ENCODE measurements at places on chromosomes 11 and 22.

DNA sequence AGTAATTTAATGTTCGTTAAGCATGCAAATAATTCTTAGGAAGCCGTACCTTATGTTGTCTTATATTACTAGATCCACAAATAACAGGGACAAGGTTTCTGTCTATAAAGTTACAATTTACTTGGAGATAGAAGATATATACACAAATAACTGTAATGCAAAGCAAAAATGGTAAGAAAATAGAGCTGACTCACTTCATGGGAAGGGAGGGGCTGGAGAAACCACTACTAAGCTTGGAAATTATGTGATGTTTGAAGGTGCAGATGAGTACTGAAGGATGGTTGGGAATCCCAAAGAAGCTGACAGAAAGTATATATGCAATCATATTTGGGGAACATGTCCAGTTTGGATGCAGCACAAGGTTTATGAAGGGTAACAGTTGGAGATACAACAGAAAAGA is 4.0 kb downstream of the NPAT start:
- DNase-seq: no peak

DNA sequence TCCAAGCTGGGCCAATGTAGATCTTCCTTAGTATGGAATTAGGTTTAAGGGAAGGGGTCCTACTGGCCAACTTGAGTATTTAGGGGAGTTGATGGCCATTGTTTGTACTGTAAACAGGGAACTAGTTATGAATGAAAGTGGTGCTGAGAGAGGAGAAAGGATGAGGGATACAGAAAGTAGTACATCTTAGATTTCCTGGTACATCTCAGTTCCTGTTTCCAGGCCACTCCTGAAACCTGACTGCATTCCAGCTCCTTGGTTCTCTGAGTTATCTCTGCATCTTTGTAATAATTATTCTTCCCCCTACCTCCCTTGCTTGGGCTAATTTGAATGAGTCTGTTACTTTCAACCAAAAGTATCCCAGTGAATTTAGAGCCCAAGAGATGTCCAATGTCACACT is 30.1 kb downstream of the MIAT start:
- no peak for DNase-seq

DNA sequence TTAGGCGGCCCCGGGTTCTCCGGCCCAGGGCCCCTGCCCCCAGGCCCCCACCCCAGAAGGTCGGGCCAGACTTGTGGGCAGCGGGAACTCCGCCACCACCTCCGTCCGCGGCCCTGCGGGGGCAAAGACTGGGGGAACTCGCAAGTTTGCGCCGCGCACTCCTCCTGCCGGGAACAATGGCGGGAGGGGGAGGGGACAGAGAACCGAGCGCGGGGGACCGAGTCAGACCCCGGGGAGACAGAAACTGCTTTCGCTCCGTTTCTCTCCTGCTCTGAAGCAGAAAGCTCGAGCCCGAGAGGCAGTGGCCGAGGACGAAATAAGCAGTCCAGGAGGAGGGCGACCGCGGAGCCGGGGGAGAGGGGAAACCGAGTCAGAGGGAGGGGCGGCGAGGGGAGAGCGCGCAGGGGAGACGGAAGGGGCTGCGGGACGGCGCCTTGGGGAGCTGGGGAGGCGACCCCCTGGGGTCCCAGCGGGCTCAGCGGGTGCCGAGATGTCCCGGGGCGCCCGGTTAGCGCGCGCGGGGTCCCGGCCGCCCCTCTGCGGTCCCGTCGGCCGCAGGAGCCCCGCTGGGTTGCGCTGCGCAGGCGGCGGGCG is 555 bp downstream of the TP53I11 start:
- peak; percentile 88 for DNase-seq

GRCh38 chr22:17917490-17917983 is 106.8 kb downstream of the MICAL3 start:
- DNase-seq: no peak

GRCh38 chr11:61666684-61667297 is 13.4 kb upstream of the DAGLA start:
- DNase-seq: no peak

DNA sequence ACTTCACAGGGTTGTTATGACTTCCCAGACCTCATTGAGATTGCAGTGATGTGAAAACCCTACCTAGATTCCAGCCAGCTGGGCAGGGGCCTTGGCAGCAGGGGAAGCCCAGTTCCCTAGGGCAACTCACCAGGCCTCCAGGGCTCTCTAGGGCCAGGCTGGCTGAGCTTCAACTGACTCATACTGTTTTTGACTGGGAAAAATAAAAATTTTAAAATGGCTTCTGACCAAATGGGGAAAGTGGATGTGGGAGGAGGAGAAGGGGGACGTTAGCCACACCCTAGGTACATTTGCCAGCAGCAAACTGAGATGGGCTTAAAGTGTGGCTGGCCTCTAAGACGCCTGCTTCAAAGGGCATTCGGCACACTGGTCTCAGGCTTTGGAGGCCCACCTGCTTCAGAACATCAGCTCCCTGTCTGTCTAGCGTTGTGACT is 39.0 kb downstream of the BMAL1 start:
- no peak for DNase-seq

DNA sequence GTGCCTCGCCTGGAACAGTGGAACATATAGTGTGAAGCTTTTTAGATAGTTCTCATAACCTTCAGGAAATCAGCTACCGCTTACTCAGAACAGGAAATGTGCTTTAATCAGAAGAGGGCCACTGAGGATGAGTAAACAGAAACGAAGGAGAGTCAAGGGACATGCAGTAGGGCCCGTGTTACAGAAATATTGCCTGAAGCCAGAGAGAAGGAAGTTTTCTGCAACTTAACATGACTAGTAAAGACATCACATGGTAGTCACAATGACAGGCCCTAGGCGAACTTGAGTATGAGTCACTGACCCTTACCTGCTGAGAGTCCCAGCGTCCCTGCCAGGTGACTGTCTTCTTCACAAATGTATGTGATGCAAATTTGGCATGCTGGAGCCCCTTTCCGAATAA is 39.4 kb downstream of the CARD18 start:
- DNase-seq: no peak

GRCh38 chr11:43972366-43972765 is 29.9 kb downstream of the C11orf96 start:
- DNase-seq: no peak

DNA sequence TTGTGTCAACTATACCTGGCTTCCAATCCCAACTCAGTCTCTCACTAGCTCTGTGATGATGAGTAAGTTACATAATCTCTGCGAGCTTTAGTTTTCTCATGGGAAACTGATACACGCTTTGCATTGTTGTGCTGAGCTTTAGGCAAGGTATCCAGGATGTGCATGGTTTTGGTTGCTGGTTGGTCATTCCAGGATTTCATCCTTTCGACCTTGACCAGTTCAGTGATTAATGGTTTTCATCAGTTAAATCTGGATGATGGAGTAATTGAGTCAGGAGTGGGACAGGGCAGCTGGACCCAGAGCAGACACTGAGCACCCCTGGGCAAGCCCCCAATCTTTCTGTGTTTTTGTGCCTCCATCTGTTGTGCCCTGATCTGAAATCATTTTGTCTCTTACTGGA is 417.3 kb upstream of the CADM1 start:
- no peak for DNase-seq

GRCh38 chr22:44424867-44425693 is 73.0 kb downstream of the RTL6 start:
- DNase-seq: no peak

DNA sequence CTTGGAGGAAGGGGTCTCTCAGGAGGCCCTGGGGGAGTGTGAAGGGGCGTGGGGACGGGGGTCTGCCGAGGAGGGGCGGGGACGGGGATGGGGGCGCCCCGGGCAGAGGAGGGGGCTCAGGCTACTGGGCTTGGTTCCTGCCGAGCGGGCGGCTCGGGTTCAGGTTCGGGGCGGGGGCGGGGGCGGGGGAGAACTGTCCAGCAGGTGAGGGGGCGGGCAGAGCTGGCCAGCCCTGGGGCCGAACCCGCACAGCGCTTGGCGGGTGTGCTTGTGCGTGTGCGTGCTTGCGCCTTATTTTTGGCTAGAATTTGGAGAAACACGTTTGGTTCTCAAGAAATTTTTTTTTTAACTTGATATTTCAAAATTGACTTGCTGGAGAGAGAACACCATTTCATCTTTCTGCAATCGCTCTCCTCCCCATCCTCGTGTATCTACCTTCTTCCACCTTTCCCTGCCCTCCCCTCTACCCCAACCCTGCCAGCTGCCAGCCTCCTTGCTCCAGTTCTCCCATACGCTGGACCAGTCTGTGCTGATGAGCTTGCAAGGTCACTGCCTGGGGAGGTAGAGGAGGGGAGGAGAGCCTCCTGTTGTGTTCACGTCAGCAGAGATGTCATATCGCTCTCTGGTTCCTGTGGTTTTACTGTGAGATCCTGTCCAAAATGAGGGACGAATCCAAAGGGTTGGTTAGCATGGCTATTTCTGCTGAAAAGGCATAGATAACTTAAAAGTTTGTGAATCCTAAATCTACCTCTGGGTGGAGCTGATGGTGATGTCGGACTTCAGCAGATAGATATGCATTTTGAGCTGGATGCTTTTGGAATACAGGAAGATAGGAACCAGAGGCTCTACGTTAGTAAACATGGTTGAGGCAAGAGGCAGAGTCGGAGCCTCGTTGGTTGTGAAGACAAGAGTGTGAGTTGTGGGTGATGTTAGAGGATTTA is 668 bp downstream of the MADD start:
- peak; percentile 67 for DNase-seq

DNA sequence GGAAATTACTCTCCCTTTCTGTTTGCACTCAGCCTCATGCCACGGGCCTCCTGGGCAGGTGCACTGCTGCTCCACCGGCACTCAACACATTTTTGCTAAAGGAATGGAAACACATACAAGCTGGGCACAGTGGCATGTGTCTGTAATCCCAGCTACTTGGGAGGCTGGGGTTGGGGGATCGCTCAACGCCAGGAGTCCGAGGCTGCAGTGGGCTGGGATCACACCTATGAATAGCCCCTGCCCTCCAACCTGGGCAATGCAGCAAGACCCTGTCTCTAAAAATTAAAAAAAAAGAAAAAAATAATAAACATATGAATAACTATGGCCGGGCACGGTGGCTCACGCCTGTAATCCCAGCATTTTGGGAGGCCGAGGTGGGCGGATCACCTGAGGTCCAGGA is 30.6 kb downstream of the RRP7A start:
- no peak for DNase-seq

- no peak for DNase-seq
Measured at GRCh38 chr11:15555161-15555560, 440.4 kb downstream of the INSC start.

- peak; percentile 56 for DNase-seq
Measured at GRCh38 chr11:3166268-3167142, 1.4 kb upstream of the OSBPL5 start.

DNA sequence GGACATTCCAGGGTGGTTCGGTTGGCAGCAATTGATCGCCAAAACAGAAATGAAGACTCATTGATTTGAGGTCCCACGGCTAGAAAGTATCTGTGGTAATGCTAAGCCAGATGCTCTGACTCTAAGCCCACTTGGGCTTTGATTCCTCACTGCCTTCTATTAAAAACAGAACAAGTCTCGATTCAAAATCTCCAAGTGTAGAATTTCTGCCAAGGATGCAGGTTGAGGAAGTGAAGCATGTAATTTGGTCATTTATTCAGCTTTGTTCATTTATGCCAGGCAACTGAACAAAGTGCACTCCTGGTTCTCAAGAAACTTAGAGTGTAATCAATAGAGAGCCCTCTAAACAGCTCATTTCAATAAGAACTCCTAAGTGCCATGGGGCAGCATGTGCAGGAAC is 2.3 kb upstream of the CEP295 start:
- DNase-seq: peak; percentile 24

- peak; percentile 48 for DNase-seq
Measured at GRCh38 chr11:43905813-43906241, 25.2 kb downstream of the ALKBH3 start.

- DNase-seq: no peak
Measured at GRCh38 chr11:30538251-30538650, 47.9 kb downstream of the MPPED2 start.

GRCh38 chr22:46041642-46042041 is 64.7 kb upstream of the WNT7B start:
- no peak for DNase-seq

GRCh38 chr11:68966894-68967780 is 13.6 kb downstream of the MRGPRD start:
- DNase-seq: no peak

DNA sequence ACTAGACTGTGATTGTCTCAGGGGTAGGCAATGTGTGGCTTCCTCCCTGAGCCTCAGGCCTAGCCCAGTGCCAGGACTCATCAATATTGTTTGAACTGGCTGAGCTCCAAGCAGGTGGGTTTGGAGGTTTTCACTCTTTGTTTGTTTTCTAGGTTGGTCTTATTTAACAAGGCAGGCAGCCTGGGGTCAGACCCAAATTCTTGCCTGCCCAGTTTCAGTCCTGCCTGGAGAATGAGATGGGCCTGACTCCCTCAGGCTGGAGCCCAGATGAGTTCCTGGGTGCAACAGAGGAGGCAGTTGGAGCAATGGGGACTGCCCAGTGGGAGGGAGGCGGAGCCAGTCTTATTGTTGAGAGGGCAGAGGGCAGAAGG is 28.3 kb upstream of the TP53I11 start:
- no peak for DNase-seq

DNA sequence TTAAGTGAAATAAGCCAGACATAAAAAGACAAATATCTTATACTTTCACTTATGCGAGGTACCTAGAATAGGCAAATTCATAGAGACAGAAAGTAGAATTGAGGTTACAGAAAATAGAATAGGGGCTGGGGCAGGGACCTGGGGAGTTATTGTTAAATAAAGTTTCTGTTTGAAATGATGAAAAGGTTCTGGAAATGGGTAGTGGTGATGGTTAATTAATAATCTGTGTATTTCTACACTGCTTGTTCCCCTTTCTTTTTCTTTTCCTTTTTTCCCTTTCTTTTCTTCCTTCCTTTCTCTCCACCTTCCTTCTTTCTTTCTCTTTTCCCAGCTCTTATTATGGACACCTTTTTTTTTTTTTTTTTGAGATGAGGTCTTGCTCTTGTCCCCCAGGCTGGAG is 2.8 kb downstream of the NAALADL1 start:
- no peak for DNase-seq

DNA sequence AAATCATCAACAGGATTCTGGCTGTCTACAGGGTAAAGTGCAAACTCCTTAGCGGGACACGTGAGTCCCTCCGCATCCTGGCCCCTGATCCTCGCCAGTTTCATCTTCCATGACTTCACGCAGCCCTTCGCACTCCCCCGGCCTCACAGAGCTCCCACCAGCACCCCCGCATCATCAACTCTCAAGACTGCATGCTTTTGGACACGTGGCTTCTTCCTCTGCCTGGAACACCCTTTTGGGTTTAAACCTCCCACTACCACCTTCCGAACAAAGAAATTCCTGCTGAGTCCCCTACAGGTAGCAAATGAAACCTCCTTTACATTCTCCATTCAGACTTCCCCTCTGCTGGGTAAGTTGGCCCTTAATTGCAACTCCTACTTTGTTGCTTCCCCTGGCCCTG is 12.6 kb upstream of the EIF3M start:
- no peak for DNase-seq

- DNase-seq: peak; percentile 94
Measured at GRCh38 chr11:96388891-96389719, 607 bp downstream of the CCDC82 start.

GRCh38 chr11:67256477-67257135 is 9.7 kb upstream of the GRK2 start:
- no peak for DNase-seq

DNA sequence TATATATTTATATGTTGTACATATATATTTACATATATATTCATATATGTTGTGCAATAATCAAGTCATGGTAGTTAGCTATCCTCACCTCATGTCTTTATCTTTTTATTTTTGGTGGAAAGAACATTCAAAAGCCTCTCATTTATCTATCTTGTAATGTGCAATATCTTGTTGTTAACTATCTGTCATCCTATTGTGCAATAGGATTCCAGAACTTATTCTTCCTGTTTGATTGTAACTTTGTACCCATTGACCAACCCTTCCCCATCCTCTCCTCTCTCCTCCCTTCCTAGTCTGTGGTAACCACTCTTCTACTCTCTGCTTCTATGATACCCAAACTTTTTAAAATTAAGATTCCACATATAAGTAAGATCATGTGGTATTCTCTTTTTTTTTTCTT is 115.6 kb upstream of the PDGFD start:
- DNase-seq: no peak

Measured in eye (tissue), 1 donor.